ENCODE measurements at places on chromosomes 6 and 20.
A peak's percentile ranks its signal among the peaks of the same experiment; 100 is the strongest.

DNA sequence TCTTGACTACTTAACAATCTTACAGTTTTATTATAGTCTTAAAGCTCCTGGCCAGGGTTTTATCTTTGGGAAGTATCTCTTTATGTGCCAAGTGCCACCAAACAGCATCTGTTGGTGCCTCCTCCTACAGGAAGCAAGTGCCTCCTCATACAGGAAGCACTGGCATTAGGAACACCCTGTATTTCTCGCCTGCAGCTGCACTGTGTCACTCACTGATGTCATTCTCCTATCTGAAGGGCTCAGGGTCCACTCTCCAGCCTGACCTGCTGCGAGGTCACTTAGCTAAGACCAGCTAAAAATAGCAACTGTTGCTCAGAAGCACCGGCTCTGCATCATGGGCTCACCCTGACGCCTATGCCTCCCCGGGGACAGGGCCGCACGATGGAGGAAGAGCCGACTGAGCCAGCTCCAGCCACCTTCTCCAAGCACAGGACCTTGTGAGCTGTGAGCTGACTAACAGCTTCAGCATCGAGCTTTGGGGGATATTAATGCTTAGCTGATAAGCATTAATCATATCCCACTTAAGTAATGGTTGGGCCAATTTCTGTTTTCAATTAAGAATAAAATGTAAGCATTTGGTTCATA lies 66.3 kb upstream of the CD93 start:
- DNase-seq = no peak

DNA sequence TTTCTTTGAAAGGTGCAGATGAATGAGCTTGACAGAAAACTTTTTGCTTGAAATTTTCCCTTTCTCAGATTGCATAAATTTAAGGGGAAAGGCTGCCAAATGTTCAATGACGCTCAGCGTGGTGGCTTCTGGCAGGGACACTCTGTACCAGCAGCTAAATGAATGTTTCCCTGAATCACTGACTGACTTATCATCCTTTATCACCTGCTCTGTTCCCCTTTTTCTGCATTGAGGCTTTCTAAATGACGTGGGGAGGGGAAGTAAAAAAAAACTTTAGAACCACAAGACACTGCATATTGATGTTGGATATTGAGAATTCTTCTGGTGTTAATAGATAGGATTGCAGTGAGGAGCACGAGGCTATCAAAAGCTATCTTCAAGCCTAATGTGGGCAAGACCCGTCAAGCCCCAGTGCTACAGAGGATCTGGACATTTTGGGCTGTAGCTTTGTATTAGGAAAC lies 46.9 kb upstream of the ENPP5 start:
- peak; percentile 63 for DNase-seq

DNA sequence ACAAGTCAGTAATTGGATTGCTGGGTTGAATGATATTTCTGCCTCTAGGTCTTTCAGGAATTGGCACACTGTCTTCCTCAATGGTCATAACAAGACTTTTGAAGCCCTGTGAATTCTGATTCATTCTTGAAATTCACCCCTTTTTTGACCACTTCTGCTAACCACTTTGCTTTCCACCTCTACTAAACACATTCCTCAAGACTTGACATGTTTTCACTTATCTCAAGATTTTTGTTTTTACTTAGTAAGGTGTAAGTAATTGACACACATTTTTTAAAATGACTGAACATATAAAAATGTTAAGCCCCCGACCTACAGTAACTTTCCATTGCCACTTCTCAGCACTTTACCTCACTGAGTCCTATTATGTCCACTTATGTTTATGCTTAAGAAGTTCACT lies 239.1 kb downstream of the GRM1 start:
- no peak for DNase-seq

DNA sequence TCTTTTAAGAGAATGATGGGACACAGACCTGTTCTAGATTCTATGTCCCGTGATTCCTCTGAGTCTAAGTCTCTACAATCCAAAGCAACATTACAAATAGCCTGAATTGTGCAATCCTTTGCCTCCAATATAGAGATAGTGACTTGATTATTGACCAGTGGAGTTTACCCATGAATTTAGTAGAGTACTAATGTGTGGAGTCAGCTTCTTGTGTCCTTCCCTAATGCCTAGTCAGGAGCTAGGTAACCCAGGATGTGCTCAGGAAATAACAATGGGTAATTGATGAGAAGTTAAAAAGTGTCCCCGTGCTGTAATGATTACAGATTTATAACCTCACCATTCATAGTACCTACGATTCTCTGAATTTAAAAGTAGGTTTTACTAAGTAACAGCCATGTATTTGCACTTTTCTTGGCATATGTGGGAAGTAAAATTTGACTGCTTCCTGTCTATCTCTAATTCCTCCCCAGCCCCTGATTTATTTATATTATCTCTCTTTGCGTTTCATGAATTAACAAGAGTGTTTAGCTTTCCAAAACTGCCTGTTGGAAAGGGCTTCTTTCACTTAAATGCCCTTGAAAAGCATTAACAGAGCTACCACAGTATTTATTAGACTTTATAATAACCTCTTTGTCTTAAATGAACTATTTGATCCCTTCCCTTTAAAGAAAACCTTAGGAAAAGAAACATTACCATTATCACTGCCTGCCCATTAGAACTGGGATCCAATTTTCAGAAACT lies 30.5 kb downstream of the NEDD9 start:
- no peak for DNase-seq

DNA sequence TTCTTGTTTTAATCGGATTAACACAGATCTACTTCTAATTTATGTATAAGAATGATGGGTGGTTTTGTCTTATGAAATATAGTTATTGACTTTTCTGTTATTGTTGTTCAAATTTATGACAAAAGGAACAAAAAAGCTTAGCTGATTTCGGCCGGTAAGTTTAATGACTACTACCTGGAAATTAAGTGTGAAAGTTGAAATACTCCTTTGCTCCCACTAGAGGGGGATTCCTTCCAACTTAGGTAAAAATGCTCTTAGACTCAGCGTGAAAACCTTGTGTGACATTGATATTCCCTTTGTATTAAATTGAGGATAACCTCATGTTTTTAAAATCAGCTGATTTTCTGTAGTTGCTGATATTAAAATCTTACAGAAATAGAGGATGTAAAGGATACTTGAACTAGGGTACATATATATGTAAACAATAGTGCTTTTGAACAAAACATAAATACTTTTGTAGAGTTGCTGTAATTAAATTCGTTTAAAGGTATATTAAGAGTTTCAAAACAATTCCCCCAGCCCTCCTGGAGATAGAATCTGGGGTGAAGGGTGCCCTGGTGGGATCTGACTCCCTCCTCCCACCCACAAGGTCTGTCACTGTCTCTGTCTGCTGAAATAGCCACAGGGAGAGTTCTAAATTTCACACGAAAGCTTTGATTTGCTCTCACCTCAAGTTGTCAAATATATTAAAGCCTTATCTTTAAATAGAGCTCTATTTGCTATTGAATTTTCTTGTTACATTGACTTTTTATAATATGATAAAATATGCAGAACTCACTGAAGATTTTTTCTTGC lies 257.5 kb downstream of the ARID1B start:
- no peak for DNase-seq

GRCh38 chr6:169115632-169116031 lies 138.0 kb downstream of the THBS2 start:
- DNase-seq = no peak

GRCh38 chr6:161903584-161904212 lies 629.8 kb upstream of the AGPAT4 start:
- DNase-seq = no peak

DNA sequence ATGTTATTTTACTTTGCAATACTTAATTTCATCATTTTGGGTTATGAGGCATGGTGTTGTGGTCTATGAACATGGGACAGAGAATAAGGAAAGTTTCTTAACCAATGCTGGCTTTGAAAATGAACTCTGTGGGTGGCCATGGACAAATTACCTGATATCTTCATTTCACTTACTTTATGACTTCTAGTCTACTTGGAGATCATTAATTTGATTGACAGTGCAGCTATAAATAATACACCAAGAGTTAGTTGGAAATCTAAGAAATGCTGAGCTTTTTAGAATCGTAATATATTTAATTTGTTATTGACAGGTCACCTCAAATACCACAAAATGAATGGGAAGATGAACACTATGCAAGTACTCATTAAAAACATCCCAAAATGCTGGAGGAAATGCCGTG lies 140.4 kb downstream of the CENPW start:
- no peak for DNase-seq

DNA sequence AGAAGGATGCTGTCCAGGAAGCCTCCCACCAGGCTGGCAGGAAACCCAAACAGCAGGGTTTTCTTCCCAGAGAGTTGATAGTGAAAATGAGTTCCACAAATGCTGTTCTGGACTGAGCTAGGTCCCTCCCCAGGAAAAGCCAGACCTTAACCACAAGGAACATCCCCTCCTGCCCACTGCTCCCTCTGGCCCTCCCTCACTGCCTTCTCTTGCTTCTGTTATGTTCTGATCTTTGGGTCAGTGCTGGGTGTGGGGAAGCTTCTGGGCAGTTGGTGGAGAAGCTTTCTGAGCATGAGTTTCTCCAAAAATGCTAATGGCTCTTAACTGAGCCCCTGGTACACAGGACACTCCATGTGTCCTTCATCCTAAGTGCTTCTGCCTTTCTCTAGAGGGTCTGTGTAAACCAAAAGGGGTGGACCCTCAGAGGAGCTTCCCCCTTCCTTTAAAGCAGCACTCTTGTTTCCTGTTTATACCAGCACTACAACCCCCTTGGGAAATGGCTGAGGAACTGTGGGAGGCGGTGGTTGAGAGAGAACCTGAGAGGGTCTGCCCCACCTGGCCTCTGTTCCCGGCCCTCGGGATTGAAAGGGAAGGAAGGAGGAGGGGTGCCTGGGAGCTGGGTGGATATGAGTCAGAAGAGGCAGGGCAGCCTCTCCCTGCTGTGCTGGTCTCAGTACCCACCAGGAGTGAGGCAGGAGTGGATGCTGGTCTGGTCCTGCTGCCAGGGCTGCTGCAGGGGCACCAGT lies 42.0 kb downstream of the CDS2 start:
- DNase-seq = no peak

DNA sequence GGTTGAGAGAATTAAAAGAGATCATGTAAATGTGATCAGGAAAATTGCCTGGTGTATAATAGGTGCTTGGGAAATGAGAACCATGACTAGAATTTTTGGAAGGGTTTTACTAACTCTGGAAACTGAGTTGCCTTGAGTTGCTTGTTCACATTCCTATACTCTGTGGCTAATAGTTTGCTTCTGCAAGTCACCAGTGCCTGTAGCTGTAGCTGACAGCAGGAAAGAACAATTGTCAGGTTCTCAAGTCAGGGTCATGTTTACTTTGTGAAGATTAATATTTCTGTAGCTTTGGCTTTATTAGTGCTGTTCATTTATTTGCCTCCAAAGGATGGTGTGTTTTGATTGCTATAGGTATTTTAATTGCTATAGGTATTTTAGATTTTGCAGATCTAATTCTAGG lies 86.5 kb downstream of the EYA2 start:
- no peak for DNase-seq

DNA sequence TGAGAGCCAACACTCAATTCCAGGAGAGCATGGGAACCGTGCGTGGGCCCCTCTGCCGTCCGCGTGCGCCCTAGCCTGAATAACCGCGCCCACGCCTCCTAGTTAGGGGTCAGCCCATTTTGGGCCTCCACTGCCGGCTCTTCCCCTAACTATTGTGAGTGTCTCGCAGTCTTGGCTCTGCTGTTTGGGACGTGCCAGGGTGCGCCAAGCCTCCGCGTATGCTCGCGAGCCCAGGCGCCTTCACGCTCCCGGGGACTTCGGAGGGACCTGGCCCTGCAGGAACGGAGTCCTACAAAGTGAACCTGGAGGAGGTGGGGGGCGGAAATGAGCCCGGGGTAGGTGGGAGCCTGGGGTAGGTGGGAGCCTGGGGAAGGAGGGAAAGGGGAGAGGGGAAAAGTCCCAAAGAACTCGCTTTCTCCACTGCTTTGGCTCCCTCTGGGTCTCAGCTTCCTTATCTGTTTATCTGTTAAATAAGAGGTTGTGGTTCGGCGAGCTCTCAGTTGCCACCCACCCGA lies 873 bp upstream of the GCM2 start:
- no peak for DNase-seq

DNA sequence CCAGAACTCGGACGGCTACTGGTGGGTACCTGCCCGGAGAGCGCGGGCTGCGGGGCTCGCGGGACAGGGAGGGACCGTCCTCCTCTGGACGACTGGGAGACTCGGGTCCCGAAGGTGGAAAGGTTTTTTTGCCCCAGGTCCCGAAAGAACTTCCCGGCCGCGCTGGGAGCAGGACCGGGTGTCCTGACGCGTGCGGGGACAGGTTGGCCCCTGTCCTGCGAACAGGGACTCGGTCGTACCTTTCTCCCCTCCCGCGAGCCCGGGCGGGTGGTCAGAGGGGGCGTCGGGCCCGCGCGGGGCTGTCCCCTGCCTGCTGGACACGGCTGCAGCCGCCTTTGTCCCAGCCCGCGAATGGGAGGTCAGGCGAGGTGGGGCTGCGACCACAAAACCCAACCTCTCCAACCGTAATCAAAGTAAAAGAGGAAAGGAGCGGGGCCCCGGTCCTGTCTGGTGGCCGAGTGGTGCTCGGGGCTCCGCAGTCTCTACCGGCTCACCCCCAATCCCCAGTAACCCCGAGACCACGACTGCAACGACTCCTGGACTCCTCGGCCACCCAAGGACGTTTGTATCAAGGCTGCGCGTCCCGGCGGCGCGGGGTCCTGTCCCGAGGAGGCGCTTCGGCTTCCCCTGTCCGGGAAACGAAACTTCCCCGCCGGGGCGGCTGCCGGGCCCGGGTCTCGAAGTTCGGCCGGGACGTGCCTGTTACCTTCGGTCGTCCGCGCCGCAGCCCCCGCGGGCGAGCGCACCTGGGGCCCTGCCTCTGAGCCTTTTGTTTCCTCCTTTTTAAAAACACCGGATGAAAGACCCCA lies 798 bp downstream of the DSP start:
- DNase-seq = no peak

DNA sequence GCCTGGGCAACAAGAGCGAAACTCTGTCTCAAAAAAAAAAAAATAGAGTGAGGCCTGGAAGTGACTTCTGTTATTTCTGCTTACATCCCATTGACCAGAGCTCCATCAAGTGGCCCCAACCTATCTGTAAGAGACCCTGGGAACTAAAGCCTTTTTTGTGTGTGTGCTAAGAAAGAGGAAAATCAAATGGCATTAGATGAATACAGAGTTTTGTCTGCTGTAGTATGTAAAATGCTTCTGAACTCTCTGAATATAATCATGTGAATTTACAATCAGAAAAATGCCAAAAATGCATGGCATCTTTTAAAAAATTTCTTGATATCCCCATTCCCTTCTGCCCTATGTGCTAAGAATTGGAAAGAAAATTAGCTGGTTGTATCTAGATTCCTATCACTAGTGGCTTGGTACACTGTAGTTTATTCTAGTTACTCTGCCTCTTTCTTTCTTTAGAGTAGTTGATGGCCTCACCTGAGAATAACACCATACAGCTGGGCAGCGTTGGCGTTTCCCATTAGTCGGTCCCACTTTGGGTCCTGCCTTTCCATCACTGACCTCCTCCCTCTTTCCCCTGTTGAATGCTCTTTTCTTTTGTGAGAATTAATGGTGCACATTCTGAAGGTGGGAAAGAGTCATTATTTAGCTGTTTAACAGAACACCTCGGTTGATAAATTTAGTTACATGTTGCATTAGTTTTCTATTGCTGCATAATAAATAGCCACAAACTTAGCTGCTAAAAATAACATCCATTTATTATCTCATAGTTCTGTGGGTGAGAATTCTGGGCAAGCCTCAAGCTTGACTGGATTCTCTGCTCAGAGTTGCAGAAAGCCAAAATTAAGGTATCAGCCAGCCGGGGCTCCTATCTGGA lies 38.2 kb downstream of the SAMD5 start:
- DNase-seq = no peak
